ENCODE measurements at places on chromosomes 1 and 21.

GRCh38 chr1:172976222-172977041 lies 74.3 kb downstream of the TNFSF18 start:
- DNase-seq = no peak

DNA sequence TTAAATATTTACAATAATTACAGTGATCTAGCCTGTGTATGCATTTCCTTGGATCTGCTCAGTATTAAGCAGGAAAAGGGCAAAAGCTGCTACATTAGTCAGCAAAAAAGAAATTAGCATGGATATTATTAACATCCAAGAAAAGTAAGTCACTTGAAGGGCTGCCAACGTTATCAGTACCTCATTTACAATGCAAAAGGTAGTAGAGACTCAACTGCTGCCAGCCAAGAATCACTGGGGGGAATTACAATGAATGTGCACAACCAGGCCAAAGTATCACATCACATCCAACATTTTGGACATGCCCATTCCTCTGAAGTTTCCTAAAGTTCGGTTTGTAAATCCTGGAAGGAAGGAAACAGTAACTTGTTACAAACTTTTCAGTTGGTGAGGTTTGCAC lies 1.9 kb downstream of the CNN3 start:
- DNase-seq = no peak

DNA sequence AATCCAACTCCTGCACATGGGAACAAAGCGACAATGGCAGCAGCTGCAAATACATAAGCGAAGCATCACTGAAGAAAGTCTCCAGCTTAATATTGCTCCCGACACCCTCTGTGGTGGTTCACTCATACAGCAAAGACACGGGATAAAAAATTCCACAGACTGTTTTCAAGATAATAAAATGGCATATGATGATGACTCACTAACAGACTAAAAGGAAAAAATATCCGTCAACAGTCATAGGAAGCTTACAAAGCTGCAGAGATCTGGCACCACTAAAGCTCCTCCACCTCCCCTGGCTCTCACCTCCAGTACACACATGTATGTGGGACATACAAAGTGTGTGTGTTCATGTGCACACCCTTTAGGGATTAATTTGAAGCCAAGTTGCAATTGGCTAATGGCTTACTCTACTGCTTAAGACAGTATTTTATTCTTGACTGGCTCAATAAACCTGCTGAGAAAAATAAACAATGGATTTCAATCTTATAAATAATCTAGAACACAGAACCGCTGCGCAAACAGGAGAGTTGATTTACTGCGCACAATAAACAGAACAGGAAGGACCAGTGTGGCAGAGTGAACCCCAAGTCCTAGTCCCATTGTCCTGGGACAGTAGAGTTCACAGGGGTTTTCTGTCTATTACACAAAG lies 94.4 kb downstream of the SLC45A1 start:
- DNase-seq = no peak

DNA sequence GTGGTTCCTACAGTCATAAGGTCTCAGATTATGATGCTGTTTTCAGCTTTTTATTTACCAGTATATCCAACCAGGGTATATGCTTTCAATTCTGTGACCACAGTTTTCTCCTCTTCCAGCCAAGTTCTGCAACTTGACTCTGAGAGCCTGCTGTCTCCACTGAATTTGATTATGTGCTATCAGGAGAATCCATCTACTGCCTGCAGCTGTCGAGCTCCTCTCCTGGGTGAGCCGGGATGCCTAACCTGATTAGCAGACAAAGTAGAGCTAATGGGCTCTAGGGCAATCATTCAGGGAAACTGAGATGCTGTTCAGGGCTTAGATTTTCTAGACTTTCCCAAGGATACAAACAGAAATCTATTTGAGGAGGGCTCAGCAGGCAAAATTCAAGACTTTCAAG lies 271.5 kb upstream of the BEND5 start:
- DNase-seq = no peak

GRCh38 chr1:109632671-109633346 lies 13.2 kb downstream of the AMPD2 start:
- DNase-seq = peak; percentile 45

DNA sequence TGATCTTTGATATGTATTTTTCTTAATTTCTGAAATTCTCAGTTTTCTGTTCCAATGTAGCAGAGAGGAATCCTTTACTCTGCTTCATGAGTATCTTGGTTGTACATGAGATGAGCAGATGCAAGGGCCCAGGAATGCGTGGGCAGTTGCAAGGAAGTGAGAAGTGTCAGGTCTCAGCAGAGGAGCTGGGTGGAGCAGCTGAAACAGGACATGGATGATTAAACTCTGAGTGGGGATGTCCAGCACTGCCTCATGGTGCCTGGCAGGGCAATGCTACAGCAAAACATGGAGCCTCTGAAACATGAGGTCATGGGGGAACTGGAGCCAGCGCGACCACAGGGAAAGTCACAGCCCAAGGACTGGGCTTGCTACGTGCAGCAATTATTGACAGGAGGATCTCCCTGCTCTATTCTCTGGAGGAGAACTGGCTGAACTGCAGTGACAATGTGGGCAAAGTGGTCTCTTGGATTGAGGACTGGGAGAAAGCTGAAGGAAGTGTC lies 48.4 kb downstream of the COLGALT2 start:
- peak; percentile 8 for DNase-seq

GRCh38 chr1:82321794-82322193 lies 521.1 kb downstream of the ADGRL2 start:
- DNase-seq = no peak

DNA sequence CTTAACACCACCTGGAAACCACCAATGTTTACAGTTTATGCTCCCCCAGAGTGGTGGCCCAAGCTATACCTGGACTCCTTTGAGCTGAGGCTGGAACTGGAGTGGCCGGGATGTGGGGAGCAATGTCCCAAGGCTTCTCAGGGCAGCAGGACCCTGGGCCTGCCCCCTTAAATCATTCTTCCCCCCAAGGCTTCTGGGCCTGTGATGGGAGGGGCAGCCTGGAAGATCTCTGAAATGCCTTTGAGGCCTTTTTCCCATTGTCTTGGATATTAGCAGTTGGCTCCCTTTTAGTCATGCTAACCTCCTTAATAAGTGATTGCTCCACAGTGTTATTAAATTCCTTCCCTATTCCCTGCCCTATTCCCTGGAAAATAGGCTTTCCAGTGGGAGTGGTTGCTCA lies 185.8 kb downstream of the HS2ST1 start:
- no peak for DNase-seq

DNA sequence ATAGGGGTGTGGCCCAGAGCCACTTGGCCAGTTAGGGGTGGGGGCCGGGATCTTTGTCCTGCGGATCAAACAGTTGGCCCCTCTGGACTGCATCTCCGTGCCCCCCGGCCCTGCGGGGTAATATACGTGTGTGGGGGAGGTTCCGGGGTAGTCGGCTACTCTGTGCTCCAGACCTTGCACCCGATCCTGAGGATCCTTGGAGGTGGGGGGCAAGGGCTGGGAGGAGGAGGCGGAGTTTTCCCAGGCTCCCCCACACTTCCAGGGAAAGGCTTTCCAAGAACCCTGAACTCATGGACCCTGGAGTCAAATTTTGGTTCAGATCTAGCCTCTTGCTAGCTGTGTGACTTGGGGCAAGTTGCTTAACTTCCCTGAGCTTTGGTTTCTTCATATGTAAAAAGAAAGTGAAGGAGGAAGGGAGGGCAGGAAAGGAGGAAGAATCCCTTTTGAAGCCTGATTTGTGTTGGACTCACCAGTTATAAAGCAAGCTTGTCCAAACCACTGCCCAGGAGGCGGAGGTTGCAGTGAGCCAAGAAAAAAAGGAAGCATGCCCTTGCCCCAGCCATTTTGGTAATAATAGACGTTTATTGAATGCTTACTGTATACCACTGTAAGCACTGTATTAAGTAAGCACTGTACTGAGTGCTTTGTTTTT lies 686 bp downstream of the MIIP start:
- no peak for DNase-seq

DNA sequence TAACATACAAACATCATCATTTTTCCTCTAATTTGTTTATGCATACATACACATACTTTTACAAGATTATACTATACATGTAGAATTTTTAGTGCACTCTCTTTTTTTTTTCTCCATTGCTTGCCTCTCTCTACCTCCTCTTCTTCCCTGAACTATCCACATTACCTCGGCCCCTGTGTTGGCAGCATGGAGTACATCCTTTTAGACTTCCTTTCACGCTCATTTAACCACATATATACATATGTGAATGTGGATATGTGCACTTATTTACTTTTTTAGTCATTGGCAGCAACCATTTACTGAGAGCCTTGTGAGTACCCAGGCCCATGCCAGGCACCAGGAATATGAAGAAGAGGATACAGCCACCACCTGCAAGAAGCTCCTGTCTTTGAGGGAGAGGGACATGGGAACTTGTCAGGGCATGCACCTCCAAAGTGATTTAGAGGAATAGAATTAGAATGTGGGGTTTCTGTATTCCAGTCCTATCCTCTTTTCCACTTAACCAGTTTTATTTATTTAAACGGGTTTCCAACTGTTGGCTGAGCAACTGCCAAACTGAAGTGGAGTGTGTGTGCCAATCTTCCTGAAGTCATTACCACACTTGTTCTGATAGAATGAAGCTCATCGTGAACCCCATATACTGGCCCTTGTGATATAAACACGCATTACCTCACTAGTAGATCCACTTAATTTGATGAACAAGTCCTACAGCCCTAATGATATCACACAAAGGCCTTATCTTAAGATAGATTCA lies 212.6 kb downstream of the TNR start:
- no peak for DNase-seq

DNA sequence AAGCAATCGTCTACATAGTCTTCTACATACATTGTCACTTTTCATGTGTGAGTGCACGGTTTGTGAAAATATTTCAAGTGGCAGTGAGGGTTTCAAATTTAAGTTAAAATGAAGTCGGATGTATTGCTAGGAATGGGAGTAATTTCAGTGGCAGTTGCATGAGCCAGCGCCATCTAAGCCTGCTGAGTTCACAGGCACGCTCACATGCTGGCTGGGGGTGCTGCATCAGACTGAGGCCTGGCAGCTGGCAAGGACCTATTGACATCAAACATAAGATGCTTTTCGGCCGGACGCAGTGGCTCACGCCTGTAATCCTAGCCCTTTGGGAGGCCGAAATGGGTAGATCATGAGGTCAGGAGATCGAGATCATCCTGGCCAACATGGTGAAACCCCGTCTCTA lies 80.7 kb downstream of the UBE4B start:
- peak; percentile 57 for DNase-seq

GRCh38 chr1:159826441-159827101 lies at the start of gene SLAMF8:
SLAMF8 (plus strand) TSS chr1:159826873; CDS start chr1:159826899, 26 bp downstream.
- DNase-seq = peak; percentile 7

Measured in caudate nucleus (tissue), 63 donors.